HCT116 (cell line): ENCODE measurements at places on chromosomes 4 and X.

DNA sequence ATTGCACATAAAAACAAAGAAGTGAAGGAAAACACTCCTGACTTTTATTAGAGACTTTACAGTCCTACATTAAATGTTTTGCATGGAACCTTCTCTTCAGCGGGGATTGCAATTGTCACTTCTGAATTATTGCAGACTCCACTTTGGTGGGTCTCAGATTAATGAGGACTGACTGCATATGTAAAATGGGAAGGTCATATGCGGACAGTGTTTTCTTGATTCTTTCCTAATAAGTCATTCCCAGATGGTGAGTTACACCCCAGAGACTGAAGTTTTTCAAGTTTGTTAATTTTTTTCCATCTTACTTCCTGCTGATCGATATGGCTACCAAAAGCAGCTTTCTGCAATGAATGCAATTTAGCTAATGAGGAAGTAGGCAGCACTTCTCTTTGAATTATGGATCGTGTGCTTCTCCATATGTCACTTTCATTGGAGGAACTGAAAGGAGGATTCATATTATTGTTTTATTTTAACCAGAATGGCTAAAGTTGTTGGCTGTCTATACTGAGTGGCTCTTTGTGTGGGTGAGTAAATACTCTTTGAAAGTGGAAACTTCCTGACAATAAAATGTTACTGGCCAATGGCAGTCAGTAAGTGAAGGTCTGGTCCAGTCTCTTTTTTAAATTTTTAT lies 119.3 kb upstream of the CLNK start:
- H3K27ac ChIP-seq, result no peak overlapping the region
- H3K36me3 ChIP-seq, result no peaks in the 10 kb centered on the region
- no peaks in the 10 kb centered on the region for H3K4me1 ChIP-seq
- no peaks in the 10 kb centered on the region for H3K27me3 ChIP-seq

GRCh38 chrX:68920561-68920960 lies 91.7 kb downstream of the EFNB1 start:
- H3K36me3 ChIP-seq, result no peaks in the 10 kb centered on the region
- no peak overlapping the region for H3K27ac ChIP-seq
- DNase-seq, result no peak
- H3K4me3 ChIP-seq, result no peak overlapping the region
- no peaks in the 10 kb centered on the region for H3K4me1 ChIP-seq

DNA sequence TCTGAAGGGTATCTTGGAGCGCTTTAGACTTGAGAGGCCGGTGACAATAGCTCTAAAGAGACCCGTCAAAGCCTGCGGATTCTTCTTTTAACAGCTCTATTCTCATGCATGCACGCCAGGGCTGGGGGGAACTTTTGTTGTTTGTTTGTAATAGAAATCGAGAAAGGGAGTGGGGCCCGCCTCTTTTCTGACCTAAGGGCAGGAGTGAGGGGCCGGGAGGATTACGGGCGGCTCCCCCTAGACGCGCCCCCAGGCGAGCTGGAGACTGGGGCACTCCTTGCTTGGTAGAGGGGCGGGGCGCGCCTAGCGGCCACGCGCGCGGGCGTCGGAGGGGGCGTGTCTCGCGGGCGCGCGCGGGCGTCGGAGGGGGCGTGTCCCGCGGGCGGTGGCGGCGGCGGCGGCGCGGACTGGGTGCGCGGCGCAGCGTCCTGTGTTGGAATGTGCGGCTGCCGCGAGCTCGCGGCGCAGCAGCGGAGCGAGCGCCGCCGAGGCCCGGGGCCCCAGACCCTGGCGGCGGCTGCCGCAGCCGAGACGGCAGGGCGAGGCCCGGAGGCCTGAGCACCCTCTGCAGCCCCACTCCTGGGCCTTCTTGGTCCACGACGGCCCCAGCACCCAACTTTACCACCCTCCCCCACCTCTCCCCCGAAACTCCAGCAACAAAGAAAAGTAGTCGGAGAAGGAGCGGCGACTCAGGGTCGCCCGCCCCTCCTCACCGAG lies at the start of gene REST:
Gene REST (plus strand): TSS at position 412 of the 717 bp plus-strand sequence. CDS start 2,739 bp downstream, outside the sequence.
- H3K4me3 ChIP-seq, result peak within 1 kb of the TSS; percentile 85
- peak within 1 kb of the TSS; percentile 77 for H3K27ac ChIP-seq
- H3K4me1 ChIP-seq, result peaks cover 14% of the 10 kb centered on the region
- H3K27me3 ChIP-seq, result no peaks in the 10 kb centered on the region

DNA sequence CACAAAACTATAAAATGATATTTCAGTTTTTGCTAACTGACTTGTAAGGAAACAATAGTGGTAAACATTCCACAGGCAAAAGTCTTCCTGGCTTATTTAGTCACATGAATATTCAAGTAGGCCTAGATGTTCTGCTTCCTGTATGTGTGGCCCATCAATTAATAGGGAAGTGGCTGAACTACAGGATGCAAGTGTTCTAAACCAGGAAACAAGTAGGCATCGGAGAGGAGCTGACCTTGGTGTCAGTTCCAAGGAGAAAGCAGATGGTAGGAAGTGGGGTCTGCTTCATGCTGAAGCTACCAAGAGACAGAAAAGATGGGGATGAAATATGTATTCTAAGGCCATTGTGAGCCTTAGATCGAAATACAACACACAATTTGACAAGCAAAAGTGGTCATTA lies 149.7 kb downstream of the ANTXR2 start:
- H3K4me3 ChIP-seq, result no peak overlapping the region
- DNase-seq, result no peak
- H3K27ac ChIP-seq, result no peak overlapping the region
- no peaks in the 10 kb centered on the region for H3K4me1 ChIP-seq

DNA sequence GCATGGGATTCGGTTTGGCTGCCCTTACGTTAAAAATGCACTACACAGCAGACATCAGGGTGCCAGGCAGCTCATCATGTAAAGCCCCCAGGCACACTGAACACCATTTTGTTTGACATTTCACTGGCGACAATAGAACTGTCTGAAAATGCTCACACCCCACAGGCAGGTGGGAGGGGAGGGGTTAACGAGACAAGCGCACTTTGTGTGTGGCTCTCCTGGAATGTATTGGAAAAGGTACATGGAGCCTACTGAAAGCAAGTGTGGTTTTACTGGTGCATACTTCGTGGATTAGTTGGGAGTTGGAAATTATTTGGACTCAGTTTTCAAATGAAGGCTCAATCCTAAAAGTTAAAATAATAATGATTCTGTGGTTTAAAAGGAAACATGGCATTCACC lies 31.6 kb upstream of the PPARGC1A start:
- no peak overlapping the region for H3K27ac ChIP-seq
- H3K4me1 ChIP-seq, result no peaks in the 10 kb centered on the region
- no peak for DNase-seq

DNA sequence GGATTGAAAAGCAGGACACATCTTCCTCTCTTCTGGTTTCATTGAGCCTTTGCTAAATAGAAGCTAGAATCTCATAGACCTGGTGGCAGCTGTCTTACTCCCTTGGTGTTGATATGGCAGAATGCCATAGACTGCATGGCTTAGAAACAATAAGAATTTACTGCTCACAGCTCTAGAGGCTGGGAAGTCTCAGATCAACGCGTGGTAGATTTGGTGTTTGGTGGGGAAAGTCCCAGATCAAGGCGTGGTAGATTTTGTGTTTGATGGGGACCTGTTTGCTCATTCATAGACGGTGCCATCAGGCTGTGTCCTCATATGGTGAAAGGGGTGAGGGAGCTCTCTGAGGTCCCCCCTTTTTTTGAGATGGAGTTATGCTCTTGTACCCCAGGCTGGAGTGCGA lies 57.6 kb upstream of the PPP2R3B start:
- H3K4me3 ChIP-seq, result no peak overlapping the region
- no peaks in the 10 kb centered on the region for H3K4me1 ChIP-seq
- no peak for DNase-seq
- H3K27ac ChIP-seq, result no peak overlapping the region
- no peaks in the 10 kb centered on the region for H3K36me3 ChIP-seq

DNA sequence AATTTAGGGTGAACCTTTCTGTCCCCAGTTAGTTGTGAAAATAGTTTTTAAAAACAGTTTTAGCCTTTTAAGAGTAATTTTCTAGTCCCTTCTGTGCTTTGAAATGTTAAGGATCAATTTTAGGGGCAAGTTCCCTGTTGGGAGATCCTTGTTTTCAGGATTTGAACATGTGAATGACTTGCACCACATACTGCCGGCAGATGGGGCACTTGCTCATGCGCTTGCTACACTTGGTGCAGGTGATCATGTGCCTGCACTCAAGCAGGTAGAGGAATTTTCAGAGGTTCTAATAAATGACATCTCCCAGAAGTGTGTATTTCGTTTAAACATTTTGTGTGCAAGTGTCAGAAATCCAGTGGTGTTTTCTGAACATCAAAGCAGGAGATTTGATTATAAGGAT lies 195.9 kb downstream of the CHM start:
- H3K36me3 ChIP-seq, result no peaks in the 10 kb centered on the region
- H3K4me3 ChIP-seq, result no peak overlapping the region
- H3K4me1 ChIP-seq, result no peaks in the 10 kb centered on the region
- DNase-seq, result peak; percentile 8

GRCh38 chr4:176031922-176032321 lies 33.7 kb upstream of the WDR17 start:
- H3K27me3 ChIP-seq, result no peaks in the 10 kb centered on the region
- H3K36me3 ChIP-seq, result no peaks in the 10 kb centered on the region
- no peak overlapping the region for H3K27ac ChIP-seq
- no peaks in the 10 kb centered on the region for H3K4me1 ChIP-seq

- no peaks in the 10 kb centered on the region for H3K27me3 ChIP-seq
- DNase-seq, result no peak
- H3K27ac ChIP-seq, result no peak overlapping the region
- no peaks in the 10 kb centered on the region for H3K4me1 ChIP-seq
- no peak overlapping the region for H3K4me3 ChIP-seq
Observed at GRCh38 chr4:72076562-72076961, 44.8 kb downstream of the NPFFR2 start.

DNA sequence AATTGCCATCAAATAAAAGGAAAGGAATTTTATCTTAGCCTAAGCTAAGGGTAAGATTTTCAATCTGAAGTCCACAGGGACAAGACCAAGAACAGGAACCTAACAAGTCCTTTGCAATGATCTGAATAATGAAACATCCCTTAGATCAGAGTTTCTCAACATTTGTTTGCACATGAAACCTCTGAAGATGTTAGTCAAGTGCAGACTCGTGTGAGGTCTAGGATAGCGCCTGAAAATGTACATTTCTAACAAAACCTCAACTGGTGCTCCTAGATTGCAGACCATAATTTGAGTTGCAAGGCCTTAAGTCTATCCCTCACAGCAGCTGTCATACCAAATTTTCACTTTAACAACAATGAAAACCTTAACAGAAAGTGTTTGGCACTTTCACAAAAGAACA lies 337.6 kb downstream of the DMD start:
- H3K4me3 ChIP-seq, result no peak overlapping the region
- no peak overlapping the region for H3K27ac ChIP-seq
- H3K4me1 ChIP-seq, result no peaks in the 10 kb centered on the region
- no peak for DNase-seq
- no peaks in the 10 kb centered on the region for H3K36me3 ChIP-seq

DNA sequence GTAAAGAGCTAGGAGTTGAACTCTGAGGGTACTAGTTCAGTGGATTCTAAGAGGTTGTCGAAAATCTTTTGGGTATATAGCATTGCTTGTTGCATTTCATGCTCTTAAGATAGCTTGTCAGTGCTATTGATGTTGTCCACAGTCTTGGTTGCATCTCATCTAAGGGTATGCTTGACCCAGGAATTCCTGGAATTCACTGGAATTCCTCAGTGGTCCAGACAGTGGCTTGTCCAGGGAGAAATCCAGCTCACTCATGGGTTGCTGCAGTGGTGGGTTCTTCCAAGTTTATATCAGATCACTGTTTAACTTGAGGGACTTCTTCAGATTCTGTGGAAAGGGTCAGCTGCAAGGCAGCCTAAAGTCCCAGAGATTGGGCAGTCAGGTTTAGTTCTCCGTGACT lies 29.8 kb upstream of the SMARCAD1 start:
- no peak overlapping the region for H3K27ac ChIP-seq
- H3K36me3 ChIP-seq, result no peaks in the 10 kb centered on the region
- DNase-seq, result no peak
- no peaks in the 10 kb centered on the region for H3K4me1 ChIP-seq

DNA sequence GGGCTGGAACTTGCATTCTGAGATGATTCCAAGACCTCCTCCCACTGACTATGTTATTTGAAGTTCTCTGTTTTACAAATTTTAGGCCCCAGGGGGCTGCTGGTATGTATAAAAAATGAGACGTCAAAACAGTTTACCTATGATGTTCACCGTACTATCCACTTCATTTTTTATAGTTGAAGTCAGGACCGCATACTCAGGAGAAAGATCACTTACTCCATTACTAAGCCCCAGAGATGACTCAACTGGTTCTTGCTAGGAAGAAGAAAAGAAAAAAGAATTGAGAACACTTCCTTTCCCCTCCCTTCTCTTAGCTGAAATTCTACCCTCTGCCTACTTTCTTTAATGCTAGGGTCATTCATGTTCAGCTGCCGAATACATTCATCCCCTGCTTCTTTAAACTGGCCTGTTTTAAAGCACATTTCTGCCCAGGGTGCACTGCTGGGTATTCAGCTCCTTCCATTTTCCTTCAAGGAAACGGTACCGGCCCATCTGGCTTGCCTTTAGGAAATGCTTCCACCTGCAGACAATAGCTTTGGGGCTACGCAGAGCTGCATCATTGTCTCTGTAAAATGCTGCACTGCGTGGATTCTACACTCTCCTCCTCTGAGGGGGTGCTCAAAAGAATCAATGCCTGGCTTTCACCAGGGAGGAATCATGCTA lies 66.2 kb downstream of the IRF2 start:
- no peak overlapping the region for H3K27ac ChIP-seq
- H3K27me3 ChIP-seq, result no peaks in the 10 kb centered on the region
- H3K4me1 ChIP-seq, result no peaks in the 10 kb centered on the region
- no peaks in the 10 kb centered on the region for H3K36me3 ChIP-seq

DNA sequence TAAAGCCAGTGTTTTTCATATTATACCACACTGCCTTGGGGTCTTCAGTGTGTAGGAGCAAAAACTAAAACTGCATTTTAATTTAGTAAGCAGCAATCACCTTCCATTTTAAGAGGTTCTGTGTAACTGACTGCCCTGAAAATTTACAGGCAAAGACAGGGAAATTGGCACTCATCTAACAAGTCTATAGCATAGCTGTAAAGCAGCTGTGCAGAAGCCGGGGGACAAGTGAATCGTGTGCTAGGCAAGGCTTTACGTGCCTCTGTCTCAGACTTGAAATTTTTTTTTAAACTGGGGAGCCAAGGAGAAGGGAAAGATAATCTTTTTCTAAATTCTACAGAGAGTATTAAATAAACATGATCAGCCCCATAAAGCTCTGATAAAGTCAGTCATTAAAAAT lies 39.7 kb downstream of the TSPAN5 start:
- peaks cover 85% of the 10 kb centered on the region for H3K4me1 ChIP-seq
- H3K27ac ChIP-seq, result no peak overlapping the region
- DNase-seq, result no peak
- H3K4me3 ChIP-seq, result no peak overlapping the region

DNA sequence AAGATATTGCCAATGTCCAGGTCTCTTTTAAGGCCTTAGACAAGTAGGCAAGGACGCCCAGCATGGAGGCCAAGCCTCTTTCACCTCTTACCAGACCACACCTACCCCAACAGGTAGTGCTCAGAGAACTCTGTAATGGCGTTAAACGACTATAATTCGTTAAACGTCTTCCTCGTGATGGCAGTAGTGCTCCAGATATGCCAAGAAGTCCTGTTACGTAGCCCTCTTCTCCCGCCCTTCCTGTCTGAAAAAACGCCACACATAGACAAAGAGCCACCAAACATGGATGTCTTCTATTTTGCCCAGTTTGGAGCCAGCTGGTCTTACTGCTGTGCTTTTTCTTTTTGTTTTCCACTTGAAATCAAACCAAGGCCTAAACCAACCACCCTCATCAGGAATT lies 190.7 kb downstream of the OR13H1 start:
- no peaks in the 10 kb centered on the region for H3K4me1 ChIP-seq
- no peaks in the 10 kb centered on the region for H3K27me3 ChIP-seq
- no peak for DNase-seq
